Right lobe of liver (tissue), 6 donors: ENCODE measurements at places on chromosomes 5 and 9. TPM values are rescaled to one million over a fixed set of nuclear protein-coding genes. Genes with fewer than 3 reads are reported as not detected.

Gene CFAP157
- total RNA-seq, result 0.10 TPM

Gene PNPLA7
- 6.2 TPM for total RNA-seq

Gene KCNN2
- 2.3 TPM for total RNA-seq

Gene PCDHA5
- not detected for total RNA-seq

Gene FOXE1
- not detected for total RNA-seq

Gene SLC45A2
- 0.28 TPM for total RNA-seq
